H1 (cell line): ENCODE measurements at places on chromosomes 7 and 10.

DNA sequence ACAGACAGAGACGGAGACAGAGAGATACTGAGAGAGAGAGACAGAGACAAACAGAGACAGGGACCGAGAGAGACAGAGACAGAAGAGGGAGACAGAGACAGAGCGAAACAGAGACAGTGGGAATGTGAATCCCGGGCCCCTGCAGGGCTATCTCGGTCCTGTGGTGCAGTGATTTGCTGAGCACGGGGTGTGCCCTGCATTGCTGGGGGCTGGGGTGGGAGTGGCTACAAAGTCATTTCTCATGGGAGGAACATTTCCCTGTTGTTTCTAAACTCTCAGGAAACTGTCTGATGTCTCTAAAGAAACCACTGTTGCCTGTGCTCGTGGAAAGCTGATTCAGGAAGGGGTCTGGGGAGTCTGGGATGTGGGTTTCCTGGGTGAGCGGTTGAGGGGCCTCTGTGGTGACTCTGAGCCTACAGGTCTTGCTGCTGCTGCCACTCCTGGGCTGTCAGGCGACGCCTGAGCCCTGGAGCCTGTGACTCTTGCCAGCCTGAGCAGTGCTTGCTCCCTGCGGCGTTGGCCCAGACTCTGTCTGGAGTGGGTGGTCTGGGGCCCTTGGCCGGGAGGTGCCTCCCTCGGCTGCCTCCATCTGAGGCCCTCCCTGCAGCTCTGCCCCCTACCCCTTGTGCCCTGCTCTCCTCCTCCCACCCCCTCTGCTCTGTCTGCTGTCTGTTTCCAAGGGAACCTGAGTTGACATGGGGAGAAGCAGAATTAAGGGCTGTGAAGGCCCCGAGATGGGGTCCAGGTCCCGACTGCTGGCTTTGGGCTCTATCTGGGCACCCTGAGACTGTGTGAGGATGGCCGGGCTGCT, 292.0 kb downstream of the WDR37 start:
- no peak for DNase-seq

GRCh38 chr7:151058781-151059366, 515 bp upstream of the SLC4A2 start:
- peak; percentile 62 for DNase-seq

DNA sequence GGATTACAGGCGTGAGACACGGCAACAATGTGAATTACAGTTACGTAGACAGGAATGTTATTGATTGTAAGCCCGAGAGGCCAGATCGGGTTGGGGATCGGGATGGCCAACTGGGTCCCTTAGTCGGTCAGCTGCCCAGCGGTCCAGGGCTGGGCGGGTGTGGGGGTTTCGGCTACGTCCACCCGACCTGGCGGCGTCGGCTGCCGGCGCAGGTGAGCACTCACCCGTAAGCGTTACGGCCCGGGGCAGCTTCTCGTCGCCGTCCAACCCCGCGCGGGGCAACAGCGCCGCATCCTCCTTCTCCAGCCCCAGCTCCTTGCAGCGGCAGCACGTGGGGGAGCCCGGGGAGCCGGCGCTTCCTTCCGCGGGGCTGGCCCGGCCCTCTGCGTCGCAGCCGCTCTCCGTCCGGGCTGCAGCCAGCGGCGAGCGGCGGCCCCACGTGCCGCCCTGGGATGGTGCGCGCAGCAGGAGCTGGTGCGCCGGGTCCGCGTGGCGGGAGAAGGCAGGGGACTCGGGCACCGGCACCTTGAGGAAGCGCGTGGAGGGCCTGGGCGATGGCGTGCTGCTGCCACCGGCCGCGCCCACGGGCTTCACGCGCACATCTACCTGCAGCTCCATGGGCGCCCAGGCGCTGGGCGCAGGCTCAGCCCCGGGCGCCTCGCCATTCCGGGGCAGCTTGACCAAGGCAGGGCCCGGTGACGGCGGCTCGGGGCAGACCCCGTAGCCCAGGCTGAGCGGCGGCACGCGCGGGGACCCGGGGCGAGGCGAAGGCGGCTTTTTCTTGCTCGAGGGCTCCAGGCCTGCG, 609 bp downstream of the KLRG2 start:
- DNase-seq, result no peak

- no peak for DNase-seq
Observed at GRCh38 chr7:145665499-145666258, 450.9 kb upstream of the CNTNAP2 start.

DNA sequence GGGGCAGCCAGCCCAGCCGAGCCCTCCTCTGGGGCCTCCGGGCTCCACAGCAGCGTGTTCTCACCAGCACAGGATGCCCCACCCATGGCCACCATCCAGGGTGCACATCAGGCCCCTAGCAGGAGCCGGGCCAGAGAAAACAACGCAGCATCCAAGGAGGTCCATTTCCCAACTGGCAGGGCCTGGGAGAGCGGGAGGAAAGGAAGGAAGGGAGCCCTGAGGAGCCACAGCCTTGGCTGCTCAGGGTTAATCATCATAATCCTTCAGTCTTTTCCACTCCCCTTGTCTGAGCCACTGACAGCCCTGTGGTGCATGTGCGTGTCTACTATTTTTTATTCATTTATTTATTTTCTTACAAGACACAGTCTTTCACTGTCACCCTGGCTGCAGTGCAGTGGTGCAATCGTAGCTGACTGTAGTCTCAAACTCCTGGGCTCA, 3.6 kb downstream of the PLAC9 start:
- no peak for DNase-seq
